ENCODE measurements at places on chromosomes 3 and 15. TPM values are rescaled to one million over a fixed set of nuclear protein-coding genes. Genes with fewer than 3 reads are reported as not detected.

DPPA2 gene
- not detected for polyA plus RNA-seq

DNA sequence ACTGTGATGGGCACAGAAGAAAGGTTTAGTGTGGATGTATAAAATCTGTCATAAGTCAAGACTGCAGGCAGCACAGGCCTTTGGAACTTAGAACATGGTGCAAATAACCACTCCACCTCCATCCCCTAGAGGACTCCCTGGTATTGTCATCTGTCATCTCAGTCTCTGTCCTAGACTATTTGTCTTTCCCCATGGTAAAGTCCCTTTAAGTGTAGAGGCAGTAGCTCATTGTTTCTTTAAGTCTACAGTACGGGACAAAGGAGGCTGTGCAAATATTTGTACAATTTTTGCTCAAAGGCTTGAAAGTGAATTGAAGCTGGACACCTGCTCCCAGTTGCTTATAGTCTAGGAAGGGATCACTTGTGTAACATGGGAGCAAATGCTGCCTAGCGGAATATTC lies 3.2 kb upstream of the PXYLP1 start:
- DNase-seq = no peak

- DNase-seq = no peak
These were observed 180.0 kb upstream of the SMAD3 start for GRCh38 chr15:66885281-66885915.

DNA sequence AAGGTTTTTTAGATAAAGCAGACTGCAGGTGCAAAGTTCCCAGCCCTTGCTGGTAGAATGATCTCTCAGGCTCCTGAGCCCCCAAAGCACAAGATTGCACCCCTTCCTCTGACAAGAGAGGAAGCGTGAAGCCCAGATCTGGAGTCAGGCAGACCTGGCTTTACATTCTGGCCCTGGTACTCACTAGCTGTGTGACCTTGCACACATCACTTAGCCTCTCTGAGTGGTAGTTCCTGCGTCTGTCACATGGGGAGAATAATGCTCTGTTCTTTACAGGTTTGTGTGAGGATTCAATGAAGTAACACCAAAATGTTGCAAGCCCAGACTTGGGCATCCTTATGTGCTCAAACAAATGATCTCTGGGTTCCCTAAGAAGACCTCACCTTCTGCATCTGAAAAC lies 141.5 kb downstream of the SMAD6 start:
- DNase-seq = no peak

- no peak for DNase-seq
These were observed 1.1 kb downstream of the ADPGK start for GRCh38 chr15:72782274-72783003.

DNA sequence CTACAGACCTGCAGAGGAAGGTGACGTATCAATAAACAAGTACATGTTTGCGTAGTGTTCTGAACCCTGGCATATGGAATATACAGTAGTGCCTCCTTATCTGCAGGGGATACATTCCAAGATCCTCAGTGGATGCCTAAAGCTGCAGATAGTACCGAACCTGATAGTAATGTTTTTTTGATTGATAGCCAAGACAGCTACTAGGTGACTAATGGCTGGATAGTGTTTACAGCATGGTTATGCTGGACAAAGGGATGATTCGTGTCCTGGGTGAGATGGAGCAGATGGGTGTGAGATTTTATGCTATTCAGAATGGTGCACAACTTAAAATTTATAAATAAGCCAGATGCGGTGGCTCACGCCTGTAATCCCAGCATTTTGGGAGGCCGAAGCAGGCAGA lies 55.8 kb upstream of the IGF2BP2 start:
- no peak for DNase-seq

Measured in BJ (cell line).